Naive thymus-derived CD4-positive, alpha-beta T cell (primary cell): ENCODE measurements at places on chromosomes 12 and 14. TPM values are rescaled to one million over a fixed set of nuclear protein-coding genes. Genes with fewer than 3 reads are reported as not detected.
A peak's percentile ranks its signal among the peaks of the same experiment; 100 is the strongest.

DNA sequence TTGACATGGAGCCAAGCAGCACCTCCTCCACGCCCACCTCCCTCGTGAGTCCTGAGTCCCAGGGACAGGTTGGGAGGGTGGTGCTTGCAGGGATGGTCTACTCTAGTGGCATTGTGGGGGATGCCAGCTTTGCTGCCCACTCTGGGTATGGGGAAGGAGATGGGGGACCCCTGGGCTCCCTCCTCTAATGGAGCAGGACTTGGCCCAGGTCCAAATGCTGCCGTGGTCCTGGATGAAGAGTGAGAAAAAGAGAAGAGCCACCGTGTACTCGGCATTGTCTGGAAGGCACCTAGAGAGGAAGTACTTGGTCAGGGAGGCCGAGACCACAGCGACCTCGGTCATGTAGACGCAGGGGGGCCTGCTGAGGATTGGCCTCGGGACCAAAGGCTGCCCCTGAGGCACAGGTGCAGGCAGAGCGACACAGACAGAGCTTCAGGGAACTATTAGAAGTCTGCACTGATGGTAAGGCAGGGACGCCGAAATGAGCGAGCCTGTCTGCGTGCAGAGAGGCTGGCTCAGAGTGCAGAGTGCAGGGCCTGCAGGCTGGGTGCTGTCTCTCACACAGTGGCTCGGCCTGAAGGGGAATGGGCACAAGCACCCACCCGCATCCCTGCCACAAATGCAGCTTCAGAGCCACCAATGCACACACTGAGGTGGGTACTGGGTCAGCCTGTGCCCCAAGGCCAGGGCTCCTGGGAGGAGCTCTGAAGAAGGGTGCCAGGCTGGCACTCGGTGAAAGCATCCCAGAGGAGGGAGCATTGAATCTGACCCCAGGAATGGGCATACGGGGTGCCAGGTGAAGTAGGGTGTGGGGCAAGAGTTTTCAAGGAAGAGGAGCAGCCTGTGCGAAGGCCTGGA is 17.4 kb downstream of the NGB start:
- no peak for DNase-seq

DNA sequence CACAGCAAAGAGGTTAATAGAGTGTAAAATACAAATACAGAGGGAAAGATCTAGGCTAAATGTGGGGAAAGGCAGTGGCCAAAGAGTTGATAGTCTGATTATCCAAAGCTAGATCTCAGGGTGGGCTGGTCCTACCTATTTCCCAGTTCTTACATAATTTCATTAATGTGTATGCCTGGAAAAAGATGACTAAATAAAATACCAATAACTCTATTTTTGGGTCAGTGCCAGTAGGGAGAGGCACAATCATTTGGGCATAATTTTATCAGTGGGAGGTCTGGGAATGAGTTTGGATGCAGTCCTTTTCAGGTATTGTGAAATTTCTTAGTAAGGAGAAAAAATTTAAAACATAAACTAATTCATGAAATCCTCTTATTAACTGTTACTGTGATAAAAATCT is 30.6 kb upstream of the CLEC14A start:
- no peak for DNase-seq

GRCh38 chr12:78457938-78458337 is 406.6 kb upstream of the SYT1 start:
- no peak for DNase-seq

GRCh38 chr14:91317381-91318308 is 73.1 kb upstream of the GPR68 start:
- peak; percentile 58 for DNase-seq

SP1 gene
- 62.7 TPM for total RNA-seq

GRCh38 chr12:23753628-23754365 is 195.7 kb downstream of the SOX5 start:
- no peak for DNase-seq

DNA sequence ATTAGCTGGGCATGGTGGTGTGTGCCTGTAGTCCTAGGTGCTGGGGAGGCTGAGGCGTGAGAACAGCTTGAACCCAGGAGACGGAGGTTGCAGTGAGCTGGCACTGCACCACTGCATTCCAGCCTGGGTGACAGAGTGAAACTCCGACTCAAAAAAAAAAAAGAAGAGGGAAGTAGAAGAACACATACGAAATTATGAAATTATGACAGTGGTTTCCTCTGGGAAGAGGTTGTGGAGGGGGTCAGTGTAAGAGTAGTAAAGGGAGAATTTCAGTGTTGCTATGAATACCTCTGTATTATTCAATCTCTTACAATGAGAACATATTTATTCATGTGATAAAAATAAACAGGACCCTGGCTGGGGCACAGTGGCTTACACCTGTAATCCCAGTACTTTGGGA is 24.7 kb upstream of the CSRNP2 start:
- DNase-seq, result no peak

RNASE9 gene
- total RNA-seq, result not detected
